Activated CD8-positive, alpha-beta memory T cell treated with anti-CD3 and anti-CD28 coated beads for 1 hour (primary cell): ENCODE measurements at places on chromosomes 4 and X.

- no peak for DNase-seq
Measured at GRCh38 chrX:17174671-17175070, 200.3 kb upstream of the NHS start.

DNA sequence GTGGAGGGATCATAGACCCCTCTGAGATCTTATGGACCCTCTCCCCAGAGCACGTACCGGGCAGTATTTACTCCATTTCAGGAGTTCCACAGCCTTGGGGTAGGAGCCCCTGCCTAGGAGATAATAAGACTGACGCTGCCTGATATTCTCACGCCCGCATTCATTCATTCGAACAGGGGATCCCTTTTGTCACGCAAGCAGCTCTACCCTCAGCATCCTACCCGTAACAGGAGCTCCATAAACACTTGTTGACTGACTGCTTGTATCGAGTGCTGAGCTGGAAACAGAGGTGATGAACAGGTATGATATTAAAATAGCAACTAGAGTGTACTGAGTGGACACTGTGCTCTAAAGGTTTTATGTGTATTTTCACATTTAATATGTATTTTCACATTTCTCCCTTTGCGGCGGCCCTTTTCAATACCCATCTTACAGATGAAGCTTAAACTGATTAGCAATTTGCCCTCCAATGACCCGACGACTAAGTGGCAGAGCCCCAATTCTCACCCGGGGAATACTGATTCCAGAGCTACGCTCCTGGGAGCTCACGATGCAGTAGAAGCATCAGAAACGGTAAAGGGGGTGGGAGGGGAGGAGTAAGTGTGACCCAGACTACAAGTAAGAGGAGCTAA, 888 bp downstream of the RAB28 start:
- DNase-seq = no peak

GRCh38 chr4:6795821-6796220, 13.3 kb downstream of the KIAA0232 start:
- DNase-seq = no peak

GRCh38 chr4:55765070-55765469, 54.5 kb upstream of the EXOC1L start:
- DNase-seq = no peak
